Activated gamma-delta T cell treated with anti-CD3 and anti-CD28 coated beads, Interleukin-2, amount 50 U/mL, for 16 hours (primary cell): ENCODE measurements at places on chromosomes 2 and 18.

GRCh38 chr2:240605867-240606743 is 19.2 kb upstream of the GPR35 start:
- DNase-seq: no peak

DNA sequence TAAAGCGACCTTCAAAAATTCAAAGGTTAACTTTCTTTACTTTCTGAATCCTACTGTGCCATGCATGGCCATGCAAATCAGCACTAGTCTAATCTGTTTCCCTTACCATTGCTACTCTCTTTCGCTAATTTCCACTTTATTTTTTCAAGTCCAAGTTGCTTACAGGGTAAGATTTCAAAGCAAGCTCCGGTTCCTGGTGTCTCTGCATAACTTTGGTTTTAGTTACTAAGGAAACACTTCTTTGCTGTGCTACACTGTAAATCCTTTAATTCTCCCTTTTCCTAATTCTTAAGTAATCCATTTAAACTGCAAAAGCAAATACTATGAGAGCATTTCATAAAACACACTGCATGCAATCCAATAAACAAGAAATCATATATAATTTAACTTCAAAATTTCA is 383.5 kb upstream of the LYPD1 start:
- DNase-seq: no peak

GRCh38 chr2:150621526-150622213 is 134.2 kb upstream of the RND3 start:
- DNase-seq: no peak

DNA sequence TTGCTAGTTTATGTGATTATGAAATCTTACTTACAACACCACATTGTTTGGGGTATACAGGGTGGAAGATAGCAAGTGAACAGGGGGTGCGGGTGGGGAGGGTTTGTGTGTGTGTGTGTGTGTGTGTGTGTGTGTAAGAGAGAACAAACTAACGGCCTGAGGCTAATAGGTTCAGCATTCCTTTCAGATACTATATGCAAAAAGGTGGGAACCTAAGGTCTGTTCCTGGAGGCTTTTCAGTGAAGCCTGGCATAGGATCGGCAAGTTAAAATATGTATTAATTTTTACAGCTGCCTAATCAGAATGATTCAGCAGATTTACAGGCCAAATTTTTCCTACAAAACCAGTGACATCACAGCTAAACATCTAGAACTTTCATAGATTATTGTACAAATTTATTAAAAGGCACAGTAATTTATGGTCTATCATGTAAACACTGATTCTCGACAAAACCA is 7.6 kb upstream of the SPDYA start:
- DNase-seq: no peak

GRCh38 chr2:133951209-133951608 is 302.7 kb upstream of the MGAT5 start:
- no peak for DNase-seq
